ENCODE measurements at places on chromosomes 1 and 21. TPM values are rescaled to one million over a fixed set of nuclear protein-coding genes. Genes with fewer than 3 reads are reported as not detected.

The ELF3 gene
- total RNA-seq, result 907 TPM

The ATP1A2 gene
- not detected for total RNA-seq

The IGSF21 gene
- not detected for total RNA-seq

The TBCE gene
- total RNA-seq, result 19.0 TPM

The GREM2 gene
- not detected for total RNA-seq

The UBL4B gene
- total RNA-seq, result not detected
